ENCODE measurements at places on chromosomes 12 and 14.
A peak's percentile ranks its signal among the peaks of the same experiment; 100 is the strongest.

DNA sequence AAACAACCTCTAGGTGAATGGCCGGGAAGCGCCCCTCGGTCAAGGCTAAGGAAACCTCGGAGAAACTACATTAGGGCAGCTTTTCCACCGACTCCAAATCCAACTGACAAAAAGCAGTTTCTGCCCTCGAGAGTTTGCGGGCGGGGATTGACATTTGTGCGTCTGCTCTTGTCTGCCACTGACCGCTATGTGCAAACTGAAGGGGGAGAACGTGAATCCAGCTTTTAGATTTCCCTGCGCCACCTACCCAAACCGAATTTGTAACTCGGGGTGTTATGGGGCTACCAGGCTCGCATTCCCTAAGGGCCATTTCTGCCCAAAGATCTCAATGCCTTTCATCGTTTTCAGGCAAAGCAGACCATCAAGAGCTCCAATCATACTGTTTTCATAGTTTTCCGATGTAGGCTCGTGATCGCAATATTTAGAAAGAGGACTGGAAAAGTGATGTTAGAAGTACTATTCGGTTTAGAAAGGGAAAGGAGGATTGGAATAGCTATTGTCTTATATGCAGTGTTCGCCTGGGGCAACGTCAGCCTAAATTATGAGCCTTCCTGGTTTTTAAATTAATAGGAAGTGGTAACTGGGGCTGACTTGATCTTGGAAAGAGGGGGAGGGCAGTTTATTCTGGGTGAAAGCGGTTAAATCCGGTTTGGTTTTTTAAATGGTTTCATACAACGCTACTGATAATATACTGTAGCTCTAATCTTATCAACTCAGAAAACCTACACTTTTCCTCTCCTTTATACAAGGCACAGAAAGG is 45.4 kb downstream of the BCAT1 start:
- no peak for DNase-seq

DNA sequence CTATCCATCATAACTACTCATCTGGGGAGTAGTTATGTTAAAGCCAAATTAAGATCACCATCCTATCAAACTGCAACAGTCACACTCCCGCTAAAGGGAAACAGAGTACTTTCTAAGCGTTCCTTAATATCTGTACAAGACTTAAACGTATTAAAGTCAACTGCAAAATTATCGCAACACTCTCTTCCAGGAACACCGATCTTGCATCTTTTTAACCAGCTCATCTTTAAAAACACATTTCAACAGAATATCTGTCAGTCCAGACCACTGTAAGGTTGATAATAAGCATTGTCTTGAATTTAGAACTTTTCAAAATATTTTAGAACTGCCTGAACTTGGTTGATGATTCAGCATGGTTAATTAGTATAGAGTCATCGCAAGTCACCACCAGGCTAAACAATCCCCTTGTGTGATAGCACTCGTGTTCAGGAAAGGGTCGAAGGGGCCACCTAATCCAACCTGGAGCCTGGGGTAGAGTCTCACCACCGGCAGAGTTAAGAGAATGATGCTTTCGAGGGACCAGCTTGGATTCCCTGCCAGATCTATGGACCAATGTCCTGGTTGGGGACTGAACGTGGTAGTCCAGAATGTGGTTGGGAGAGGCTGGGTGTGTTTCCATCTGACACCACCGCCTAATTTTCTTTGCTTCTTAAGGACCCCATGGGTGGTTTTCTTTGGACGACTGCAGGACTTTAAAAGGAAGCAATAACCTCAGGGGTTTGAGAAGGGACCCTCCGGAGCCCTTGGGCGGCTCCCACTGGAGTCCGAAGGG is 890 bp downstream of the SPTLC2 start:
- peak; percentile 14 for DNase-seq

- no peak for DNase-seq
These were observed 36.1 kb upstream of the NUAK1 start for GRCh38 chr12:106174876-106175275.

- DNase-seq, result peak; percentile 89
These were observed 525.2 kb upstream of the CCDC196 start for GRCh38 chr14:65961004-65961403.

DNA sequence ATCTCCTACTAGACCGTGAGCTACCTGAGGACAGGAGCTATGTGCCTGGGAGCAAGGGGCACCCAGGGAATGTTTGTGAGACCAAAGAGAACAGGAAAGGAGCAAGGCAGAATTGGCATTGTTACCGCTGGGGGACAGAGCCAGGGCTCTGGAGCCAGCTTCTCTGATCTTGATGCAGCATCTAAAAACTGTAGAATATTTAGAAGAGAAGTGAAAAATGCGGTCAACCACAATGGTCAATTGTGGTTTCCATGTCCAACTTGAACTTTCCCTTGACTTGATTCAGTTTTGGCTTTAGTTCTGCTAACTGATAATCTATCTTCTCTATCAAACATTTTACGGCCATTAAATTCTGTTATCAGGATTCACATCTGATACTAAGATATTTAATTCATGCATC is 201.2 kb downstream of the ANO4 start:
- no peak for DNase-seq

- peak; percentile 83 for DNase-seq
These were observed 31.1 kb downstream of the ALDH1L2 start for GRCh38 chr12:105053116-105053572.

DNA sequence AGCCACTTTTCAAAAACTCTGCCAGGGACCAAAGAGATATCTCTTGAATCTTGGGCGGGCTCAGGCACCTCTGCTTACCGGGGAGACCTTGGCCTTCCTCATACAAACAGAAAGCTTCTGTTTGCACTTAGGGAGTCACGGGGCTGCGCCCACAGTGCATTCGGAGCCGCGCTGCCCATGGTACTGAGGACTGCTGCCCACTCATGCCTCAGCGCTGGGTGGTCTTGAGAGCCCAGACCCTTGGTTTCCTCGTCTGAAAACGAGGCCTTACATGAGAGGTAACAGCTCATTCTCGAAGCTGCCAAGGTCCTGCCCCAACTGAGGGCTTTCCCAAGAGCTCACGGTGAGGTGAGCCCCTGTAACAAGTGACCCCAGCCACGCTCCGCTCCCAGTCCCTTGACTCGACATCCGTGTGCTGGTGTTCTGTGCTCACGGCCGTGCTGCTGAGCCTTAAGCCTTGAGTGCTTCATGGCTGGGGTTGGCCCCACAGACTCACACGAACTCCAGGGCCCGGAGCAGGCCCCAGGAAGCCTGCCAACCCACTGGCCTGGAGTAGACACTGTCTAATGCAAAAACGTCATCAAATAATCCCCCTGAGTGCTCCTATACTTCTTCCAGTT is 47.4 kb upstream of the GPR68 start:
- DNase-seq, result no peak

DNA sequence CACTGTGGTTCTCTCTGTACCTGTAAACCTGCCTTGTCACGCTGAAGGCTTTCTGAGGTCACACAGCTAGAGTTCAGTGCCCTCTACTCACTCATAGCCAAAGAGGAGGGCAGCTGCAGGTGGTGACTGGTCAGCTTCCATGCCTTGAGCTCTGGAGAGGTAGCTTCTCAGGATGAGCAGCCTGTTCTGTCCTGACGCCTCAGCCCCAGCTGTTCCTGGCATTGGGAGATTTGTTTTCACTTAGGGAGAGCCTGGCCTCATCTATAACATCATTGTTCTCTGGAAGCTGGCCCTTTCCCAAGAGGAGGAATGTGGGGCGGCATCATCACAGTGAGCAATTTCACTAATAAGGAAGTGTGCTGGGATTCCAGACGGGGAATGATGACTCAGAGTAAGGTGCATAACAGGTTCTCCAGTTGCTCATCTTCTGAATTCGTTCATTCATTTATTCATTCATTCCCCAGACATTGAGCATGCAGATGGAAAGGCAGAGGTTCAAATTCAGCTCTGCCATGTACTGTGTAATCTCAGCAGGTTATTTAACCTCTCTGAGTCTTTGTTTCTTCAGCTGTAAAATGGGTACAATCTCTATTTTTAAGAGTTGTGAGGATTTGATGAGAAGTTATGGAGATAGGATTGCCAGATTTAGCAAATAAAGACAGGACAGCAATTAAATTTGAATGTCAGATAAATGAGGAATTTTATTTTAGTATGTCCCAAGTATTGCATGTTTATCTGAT is 255.8 kb upstream of the CRY1 start:
- DNase-seq, result no peak

DNA sequence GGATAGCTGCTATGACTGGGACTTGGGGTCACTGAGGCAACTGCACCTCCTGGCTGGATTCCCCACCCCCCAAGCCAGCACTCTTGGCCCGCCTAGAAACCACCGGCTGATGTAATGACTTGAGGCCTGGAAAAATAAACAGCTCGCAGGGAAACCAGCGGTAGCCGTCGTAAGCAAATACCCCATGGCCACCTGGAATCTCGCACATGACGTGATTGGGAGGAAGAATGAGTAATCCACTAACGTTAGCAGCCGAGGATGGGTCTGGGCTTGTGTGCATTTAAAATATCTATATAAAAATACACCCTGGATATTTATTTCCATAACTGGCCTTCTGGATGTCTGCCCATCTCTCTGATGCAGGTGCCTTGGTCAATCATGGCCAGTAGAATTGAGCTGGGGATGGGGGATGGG is 120.1 kb downstream of the SMOC1 start:
- DNase-seq, result no peak

- no peak for DNase-seq
These were observed 66.3 kb downstream of the OTX2 start for GRCh38 chr14:56744016-56744415.

DNA sequence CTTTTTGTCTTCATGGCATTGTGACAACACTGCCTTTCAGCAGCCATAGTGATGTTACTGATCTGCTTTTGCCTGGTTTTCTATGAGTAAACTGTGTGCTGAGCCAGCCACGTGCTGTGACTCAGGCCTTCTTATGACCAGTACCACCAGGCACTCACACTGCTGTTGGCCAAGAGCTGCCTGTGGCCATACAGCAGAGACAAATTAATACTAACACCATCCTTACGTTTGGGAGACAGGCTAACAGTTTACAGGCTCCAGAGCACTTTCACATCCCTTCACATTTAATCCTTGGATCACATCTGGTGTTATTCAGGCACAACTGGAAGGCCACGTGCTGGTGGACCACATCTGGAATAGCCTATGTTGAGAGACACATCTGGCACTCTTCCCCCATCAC is 377.9 kb downstream of the CCDC91 start:
- DNase-seq, result no peak

DNA sequence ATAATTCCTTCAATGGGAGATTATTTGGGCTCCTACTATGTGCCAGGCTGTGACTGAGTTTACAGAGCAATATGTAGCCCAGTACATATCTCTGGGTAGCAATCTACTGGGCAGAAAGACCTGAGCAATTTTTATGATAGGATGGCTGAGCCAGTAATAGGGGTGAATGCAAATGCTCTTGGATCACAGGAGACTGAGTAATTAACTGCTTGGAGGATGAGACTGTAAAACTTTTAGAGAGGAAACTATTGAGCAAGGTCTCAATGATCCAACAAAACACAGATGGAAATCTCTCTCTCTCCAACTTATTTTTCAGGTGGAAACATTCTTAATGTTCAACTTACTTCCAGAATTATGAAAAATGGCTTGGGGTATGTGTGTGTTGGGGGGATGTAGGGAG is 402.2 kb downstream of the AEBP2 start:
- DNase-seq, result no peak

- no peak for DNase-seq
These were observed 256.0 kb downstream of the RPAP3 start for GRCh38 chr12:47449797-47450196.

DNA sequence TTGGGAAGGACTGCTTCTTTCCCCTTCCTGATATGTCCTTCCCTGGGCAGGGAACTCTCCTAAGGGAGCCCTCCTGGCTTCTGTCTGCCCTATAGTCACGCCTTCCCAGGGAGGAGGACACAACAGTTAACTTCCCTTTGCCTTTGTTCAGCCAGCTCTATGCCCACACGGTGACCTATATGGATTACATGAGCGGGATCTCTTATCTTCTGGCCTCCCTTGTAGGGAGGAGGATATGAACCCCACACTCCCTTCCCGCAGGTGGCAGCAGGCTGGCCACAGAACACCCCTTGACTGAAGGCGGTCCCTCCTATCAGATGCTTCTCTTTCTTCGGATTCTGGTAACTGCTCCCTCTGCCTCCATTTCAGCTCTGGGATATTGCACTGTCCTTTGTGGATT is 135.6 kb upstream of the MAX start:
- DNase-seq, result no peak

DNA sequence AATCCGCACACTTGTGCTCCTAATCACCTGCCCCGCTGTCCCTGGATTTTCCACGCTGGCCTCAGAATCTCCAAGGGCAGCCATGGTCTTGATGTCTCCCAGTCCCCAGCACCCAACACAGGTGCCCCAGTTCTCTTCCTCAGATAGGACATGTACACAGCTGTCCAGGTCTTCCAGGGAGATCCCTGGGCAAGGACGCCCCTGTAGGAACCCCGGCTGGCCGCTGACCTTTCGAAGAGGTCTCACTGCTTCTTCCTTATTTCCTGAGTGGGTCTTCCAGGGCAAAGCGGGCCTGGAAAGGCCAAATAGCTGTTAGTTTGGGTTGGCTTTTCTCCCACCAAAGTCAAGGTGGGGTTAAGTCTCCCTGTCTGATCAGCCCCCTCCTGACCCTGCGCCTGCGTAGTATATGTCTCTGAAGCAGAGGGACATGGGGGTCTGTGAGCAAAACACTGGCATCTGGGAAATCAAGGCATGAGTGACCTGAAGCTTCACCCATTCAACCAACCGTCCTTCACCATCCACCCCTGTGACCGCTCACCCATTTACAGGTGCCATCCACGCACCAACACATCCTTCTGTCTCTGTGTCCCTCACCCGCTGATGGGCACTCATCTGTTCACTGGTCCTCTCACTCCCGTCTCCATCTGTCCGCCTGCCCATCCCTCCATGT is 4.6 kb downstream of the BEGAIN start:
- no peak for DNase-seq

- no peak for DNase-seq
These were observed 2.2 kb downstream of the RIN3 start for GRCh38 chr14:92515546-92516343.

DNA sequence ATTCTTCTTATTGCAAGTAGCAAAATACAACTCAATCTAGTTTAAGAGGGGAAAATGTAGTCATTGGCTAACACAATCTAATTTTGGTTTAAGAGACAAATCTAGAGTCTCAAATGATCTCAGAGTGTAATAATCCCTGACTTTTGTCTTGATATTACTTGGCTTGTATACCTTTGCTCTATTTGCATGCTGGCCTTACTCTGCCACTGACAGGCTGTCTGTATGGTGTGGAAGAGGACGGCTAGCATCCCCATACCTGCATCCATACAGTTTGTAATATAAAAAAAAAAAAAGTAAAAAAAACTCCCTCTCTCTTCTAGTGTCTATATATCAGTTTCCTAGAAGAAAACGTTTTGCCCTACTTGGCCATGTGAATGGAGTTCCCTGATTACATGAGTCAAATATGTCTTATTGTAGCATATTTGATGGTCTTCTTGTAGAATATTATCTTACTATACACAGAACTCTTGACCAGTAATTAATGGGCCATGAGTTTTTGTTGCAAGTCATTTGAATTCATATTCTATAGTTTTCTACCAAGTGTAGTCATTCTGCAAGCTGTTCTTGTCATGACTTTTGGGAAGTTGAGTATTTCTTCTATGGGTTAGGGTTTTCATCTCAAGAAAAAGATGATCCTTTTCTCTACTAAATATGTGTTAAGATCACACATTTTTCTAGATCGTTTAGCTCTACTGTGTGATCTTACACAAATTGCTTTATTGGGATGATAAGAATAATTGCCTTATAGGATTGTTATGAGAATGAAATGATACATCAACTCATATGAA is 8.2 kb downstream of the HIF1A start:
- DNase-seq, result no peak
